ENCODE measurements at places on chromosomes 5 and 9.

GRCh38 chr5:154478224-154478565 lies at the start of gene HAND1:
HAND1 (minus strand) TSS chr5:154478227; CDS start chr5:154478008, 219 bp downstream.
- DNase-seq: no peak

DNA sequence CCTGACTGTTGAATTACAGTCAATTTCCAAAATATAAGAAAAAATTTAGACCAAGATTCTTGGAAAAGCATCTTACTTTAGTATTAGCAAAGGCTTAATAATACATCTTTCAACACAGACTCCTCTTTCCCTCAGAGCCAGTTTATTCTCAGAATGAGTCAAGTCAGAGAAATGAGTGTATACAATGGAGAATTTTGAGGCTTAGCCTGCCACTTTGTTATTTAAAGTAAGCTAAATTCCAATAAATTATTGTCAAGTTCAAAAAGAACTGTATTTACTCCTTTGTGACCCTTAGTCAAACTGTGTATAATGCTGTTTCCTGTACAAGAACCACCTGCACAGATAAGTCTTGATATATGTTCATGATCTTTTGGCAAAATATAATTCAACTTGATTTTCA lies 428.5 kb upstream of the ITGA1 start:
- DNase-seq: no peak

- DNase-seq: no peak
Measured at GRCh38 chr5:108810717-108811116, 63.0 kb downstream of the FER start.

GRCh38 chr5:10227379-10227778 lies 22.3 kb downstream of the ATPSCKMT start:
- DNase-seq: no peak

GRCh38 chr9:131700765-131701435 lies 39.0 kb downstream of the RAPGEF1 start:
- no peak for DNase-seq

- no peak for DNase-seq
Measured at GRCh38 chr5:139808481-139809330, 13.1 kb downstream of the PSD2 start.

- DNase-seq: no peak
Measured at GRCh38 chr5:36055984-36056383, 10.7 kb downstream of the UGT3A2 start.

DNA sequence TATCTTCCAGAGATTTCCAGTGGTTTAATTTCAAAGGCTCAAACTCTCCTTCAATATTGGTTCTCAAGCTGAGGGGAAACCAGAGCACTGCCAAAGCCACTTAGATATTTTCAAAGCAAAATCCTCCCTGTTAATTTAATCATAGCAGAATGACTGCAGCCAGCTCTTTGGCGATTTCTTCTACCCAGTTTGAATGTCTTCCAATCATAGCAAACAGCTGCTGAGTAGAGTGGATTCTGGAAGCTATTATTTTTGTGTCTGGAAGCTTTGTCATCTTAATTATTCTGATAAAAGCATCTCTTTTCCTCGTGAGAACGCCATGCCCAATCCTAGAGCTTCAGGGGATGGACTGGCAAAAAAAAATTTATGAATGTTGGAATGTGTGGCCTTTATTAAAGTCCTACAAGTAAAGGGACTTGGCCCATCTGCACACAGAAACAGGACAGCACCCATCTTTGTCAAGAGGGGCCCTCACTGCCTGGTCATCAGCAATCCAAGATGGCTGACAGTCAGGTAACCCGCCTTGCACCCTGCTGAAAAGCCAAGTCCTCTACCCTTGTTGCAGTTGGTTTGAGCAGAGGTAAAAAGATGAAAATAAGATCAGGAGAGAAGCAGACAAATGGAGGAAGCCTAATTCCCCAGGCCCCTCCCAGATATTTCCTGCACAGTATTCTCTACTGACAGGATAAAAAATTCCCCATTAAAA lies 125.1 kb downstream of the SUSD1 start:
- no peak for DNase-seq

GRCh38 chr5:160158087-160158486 lies 38.8 kb upstream of the PWWP2A start:
- no peak for DNase-seq

DNA sequence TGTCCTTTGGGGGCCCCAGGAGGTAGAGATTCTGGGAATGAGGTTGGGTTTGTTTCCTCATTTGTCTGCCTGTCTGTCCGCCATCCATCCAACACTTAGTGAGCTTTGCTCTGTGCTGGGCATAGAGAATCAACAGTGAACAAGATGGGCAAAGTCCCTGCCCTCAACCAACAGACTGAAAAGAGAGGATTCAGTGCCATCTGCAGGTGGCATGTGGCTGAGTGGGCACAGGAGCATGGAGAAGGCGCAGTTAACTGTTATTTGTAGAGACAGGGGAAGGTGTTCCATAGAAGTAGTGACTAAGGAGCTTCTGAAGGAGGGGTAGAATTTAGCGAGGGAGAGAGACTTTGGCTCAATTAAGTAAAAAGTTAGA lies 23.1 kb downstream of the POLR1E start:
- DNase-seq: no peak

DNA sequence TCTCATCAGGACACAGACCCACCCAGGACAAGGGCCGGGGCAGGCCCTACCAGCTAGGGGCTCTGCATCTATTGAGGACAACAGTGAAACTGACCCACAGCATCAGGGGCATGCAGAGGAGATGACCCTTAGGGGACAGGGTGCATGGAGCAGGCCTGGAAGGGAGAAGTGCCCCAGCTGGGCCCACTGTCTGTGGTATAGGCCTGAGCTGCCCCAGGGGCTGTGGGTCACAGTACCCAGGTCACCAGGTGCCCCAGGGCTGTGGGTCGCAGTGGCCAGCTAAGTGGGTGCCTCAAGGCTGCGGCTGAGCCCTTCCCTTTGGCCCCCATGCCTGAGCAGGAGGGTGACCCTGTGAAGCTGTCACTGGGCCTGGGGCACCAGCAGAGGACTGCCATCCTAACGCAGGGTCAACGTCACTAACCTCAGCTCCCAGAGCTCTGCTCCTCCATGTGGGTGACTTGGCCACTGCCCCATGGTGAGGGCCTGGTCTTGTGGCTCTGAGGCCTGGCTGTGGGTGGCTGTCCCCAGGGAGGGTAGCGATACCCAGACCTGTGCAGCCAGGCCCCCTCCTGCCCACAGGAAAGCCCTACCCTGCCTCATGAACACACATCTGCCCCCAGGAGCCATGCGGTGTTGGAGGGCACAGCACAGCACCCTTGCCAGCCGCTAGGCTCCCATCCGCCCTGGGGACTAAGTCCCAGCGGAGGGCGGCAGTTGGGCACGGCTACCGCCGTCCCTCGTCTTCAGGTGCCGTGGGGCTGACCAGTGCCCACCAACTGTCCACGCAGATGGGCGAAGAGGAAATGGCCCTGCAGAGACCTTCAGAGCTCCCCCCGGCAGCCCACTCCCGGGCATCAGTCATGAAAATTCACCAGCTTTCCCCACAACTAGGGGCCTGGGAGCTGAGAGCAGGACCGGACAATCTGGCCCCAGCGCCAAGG lies 4.9 kb downstream of the EDF1 start:
- DNase-seq: no peak

DNA sequence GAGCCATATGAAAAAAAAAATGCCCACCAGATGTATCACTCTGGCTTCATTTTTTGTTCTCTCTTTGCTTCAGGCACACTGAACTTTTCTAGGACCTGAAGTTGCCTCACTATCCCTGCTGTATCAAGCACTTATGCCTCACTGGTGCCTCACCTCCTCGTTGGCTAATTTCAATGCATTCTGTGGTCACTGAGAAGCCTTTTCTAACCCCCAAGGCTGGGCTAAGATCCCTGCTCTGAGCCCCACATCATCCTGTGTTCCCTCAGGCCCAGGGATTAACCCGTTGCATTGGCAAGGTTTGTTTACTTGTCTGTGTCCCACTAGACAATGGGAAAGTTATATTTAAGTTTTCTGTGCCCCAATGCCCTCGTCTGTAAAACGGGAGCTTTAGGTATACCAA lies 362.7 kb downstream of the OSTF1 start:
- DNase-seq: no peak

DNA sequence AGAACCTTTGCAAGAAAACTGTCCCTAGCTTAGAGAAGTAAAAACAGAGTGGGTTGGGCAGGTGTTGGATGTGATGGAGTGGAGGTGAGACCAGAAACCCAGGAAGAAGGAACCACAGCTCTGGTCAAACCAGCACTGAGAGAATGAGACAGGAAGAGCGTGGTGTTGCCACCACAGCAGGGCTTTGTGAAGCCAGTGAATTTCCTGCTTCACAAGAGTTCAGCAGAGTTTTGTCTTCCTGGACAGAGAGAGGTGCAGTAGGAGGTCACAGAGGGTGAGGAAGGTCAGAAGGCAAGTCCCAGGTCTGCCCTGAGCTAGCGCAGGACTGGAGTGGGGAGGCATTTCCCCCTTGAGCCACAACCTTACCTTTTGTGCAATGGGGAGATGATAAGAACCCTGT lies 2306.2 kb upstream of the ACO1 start:
- DNase-seq: no peak

- no peak for DNase-seq
Measured at GRCh38 chr9:14822666-14823065, 87.6 kb downstream of the FREM1 start.

DNA sequence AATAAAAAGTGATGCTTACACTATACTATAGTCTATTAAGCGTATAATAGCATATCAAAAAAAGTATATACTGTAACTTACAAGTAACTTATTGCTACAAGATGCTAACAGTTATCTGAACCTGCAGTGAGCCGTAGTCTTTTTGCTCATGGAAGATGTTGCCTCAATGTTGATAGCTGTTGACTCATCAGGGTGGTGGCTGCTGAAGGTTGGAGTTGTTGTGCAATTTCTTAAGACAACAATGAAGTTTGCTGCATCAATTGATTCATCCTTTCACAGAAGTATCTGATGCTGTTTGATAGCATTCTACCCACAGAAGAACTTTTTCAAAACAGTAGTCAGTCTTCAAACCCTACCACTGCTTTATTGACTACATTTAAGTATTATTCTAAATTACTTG lies 7.8 kb upstream of the C9orf40 start:
- no peak for DNase-seq

- no peak for DNase-seq
Measured at GRCh38 chr5:44993286-44993685, 184.5 kb downstream of the MRPS30 start.

DNA sequence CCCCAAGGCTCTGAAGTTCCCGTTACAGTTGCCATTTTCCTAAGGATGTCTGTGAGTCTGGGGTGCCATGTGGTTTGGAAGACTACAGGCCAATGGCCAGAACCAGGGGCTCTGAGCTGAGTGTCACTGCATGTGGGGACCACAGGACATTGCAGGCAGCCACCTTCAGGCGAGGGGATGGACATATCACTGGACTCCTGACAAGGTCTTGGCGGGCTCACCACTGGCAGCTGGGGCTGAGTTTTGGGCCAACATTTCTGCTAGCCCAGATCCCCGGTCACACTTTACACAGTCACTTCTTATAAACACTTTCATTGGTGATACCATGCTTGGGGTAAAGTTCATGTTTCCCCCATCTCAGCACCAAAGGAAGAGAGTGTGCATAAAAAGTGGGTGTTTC lies 109.8 kb downstream of the RASGRF2 start:
- no peak for DNase-seq

DNA sequence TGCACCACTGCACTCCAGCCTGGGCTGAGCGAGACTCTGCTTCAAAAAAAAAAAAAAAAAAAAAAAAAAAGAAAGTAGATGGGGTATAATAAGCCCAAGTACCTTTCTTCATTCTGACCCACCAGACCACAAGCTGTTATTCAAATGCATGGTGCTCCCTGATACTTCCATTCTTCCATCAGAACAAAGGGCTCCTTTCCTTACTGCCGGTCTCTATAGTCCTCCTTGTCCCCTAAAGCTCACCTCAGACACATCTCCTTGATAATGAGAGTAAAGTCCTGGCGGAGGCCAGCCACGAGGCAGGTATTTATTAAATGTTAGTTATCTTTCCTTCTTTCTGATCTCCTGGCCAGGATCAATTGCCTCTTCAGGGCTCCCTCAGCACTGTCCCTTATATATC lies 162.5 kb downstream of the RAB3C start:
- no peak for DNase-seq

DNA sequence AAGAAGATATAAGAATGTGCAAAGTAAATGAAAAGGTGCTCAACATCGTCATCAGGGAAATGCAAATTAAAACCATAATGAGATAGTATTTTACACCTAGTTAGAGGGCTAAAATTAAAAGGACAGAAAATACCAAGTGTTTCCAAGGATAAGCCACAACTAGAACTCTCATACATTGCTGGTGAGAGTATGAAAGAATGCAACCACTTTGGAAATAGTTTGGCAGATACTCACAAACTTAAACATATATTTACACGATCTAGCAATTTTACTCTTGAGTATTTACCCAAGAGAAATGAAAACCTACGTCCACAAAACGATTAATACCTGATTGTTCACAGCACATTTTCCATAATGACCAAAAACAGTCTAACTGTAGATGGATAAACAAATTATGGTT lies 51.5 kb downstream of the AOPEP start:
- DNase-seq: no peak

GRCh38 chr5:89065919-89066318 lies 182.9 kb upstream of the MEF2C start:
- no peak for DNase-seq

- DNase-seq: no peak
Measured at GRCh38 chr5:59354274-59354673, 539.3 kb downstream of the PDE4D start.

Data from stimulated activated CD8-positive, alpha-beta memory T cell treated with anti-CD3 and anti-CD28 coated beads, Interleukin-7, amount 100 ng/mL, for 1 hour (primary cell).